ENCODE measurements at places on chromosomes 5 and 9. TPM values are rescaled to one million over a fixed set of nuclear protein-coding genes. Genes with fewer than 3 reads are reported as not detected.

The CBY3 gene
- not detected for total RNA-seq

DNA sequence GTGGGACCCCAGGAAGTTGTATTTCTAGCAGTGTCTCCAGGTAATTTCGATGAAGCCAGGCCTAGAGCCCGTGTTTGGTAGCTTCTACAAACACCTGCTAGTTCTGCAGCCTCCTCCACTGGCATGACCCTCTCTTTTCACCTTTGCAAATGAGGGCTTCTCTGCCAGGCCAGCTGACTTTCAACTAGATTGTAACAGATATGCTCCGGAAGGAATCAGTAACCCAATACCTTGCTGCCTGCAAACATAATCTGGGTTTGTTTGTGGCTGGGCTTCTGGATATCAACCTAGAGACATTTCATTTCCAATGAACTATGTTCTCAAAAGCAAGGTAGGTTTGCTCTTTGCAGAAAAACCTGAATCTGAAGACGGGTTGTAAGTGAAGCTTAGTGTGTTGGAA is 354.8 kb downstream of the DMRT2 start:
- no peaks in the 10 kb centered on the region for H3K36me3 ChIP-seq
- no peak overlapping the region for H3K27ac ChIP-seq
- no peak for DNase-seq
- no peaks in the 10 kb centered on the region for H3K4me1 ChIP-seq
- no peak overlapping the region for H3K4me3 ChIP-seq
- H3K27me3 ChIP-seq = no peaks in the 10 kb centered on the region

- no peaks in the 10 kb centered on the region for H3K36me3 ChIP-seq
- DNase-seq = no peak
- H3K4me1 ChIP-seq = no peaks in the 10 kb centered on the region
- no peak overlapping the region for H3K27ac ChIP-seq
Measured at GRCh38 chr5:57893926-57894325, 411.3 kb upstream of the ACTBL2 start.

GRCh38 chr5:32541241-32541640 is 44.1 kb upstream of the SUB1 start:
- no peaks in the 10 kb centered on the region for H3K27me3 ChIP-seq
- DNase-seq = no peak
- no peak overlapping the region for H3K27ac ChIP-seq
- peaks cover 4% of the 10 kb centered on the region for H3K4me1 ChIP-seq
- H3K4me3 ChIP-seq = no peak overlapping the region

GRCh38 chr5:139210585-139210984 is 12.4 kb upstream of the SIL1 start:
- no peak overlapping the region for H3K27ac ChIP-seq
- no peaks in the 10 kb centered on the region for H3K27me3 ChIP-seq
- peaks cover 7% of the 10 kb centered on the region for H3K4me1 ChIP-seq
- H3K4me3 ChIP-seq = no peak overlapping the region
- H3K36me3 ChIP-seq = no peaks in the 10 kb centered on the region

DNA sequence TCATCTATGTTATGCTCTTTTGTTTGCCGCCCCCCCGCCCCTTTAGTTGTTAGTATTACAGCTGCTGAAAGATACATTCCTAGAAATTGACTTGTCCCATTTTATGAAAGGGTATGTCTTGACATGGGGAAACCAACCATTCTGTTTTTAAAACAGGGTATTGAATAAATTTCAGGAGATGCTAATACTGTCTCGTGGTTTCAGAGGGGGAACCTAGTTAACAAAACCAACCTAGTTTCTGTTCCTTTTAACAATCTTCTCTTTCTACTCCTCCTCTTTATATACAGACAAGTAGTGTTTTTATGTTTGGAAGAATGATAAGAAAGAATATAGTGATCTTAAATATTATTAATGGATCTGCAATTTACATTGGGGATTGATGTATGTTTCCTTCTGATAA is 3.5 kb downstream of the PIP5K1B start:
- no peak overlapping the region for H3K27ac ChIP-seq
- H3K4me1 ChIP-seq = no peaks in the 10 kb centered on the region
- DNase-seq = no peak
- H3K27me3 ChIP-seq = peaks cover 69% of the 10 kb centered on the region
- H3K36me3 ChIP-seq = no peaks in the 10 kb centered on the region

The ACOT12 gene
- total RNA-seq = not detected

DNA sequence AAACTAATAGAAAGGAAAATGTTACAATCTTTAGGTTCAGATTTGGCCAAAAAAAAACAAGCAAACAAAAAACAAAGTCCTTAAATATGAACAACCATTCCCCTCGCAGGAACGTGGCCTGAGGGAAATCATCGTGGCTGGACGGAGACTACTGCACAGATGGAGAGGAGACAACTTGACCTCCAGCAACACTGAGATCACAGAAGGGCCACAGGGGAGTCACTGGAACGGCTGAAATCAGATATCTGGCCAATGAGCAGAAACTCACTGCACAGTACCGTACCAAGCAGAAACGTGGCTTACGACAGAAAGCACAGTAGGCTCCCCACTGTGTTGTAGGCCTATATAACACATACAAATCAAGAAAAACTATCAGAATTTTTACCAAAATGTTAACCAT is 27.7 kb downstream of the CAMSAP1 start:
- H3K4me1 ChIP-seq = no peaks in the 10 kb centered on the region
- H3K27ac ChIP-seq = no peak overlapping the region
- no peak for DNase-seq

DNA sequence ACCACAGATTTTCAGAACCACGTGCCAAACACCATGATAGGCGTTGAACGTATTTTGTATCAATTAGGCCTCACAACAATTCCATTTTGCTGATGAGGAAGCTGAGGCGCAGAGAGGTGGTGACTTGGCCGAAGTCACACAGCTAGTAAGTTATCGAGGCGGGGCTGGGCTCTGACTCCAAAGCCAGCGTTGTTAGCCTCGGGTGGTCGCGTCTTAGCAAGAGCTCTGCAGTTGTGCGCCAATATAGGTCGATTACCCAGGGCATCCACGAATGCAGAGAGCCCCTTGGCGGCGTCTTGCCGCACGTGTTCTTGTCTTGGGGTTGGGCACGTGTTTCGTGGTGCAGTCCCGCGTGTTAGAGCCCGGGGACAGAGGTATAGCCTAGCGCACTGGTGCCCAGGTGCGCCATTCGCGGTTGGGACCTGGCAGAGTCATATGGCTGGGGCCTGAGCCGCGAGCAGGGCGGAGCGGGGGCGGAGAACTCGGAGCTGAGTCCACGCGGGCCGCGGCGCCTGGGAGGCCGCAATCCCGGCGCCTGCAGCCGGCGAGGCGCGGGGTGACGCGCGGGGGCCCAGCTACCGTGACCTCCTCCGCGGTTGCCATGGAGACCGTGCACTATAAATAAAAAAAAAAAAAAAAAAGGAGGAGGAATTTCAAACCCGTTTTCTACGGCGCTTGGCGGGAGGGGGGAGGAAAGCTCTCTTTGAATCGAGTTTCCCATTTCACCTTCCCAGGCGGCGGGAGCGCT is 62.3 kb downstream of the CXXC5 start:
- peak; percentile 93 for DNase-seq
- H3K27me3 ChIP-seq = no peaks in the 10 kb centered on the region
- H3K27ac ChIP-seq = peak overlapping the region; percentile 85
- no peaks in the 10 kb centered on the region for H3K36me3 ChIP-seq

- no peak overlapping the region for H3K4me3 ChIP-seq
- no peaks in the 10 kb centered on the region for H3K27me3 ChIP-seq
- H3K4me1 ChIP-seq = no peaks in the 10 kb centered on the region
- H3K36me3 ChIP-seq = no peaks in the 10 kb centered on the region
- no peak overlapping the region for H3K27ac ChIP-seq
Measured at GRCh38 chr5:126220725-126221124, 202.5 kb upstream of the GRAMD2B start.

DNA sequence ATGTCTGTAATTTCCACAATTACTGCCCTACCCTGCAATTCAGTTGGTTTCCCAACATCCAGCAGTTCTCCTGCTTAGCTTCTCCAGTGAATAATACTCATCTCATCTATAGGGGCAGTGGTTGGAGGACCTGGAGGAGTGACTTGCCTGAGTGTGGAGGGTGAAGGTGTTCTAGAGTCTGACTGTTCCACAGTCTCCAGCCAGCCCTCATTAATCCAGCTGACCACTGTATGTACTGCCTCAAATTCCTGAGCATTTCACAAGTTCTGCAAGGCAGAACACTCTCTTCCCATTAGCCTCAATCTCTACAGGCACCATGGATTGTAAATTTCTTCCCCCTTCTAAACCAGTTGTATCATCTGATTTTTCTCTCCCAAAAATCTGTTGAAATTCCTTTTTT is 147.4 kb upstream of the NFIL3 start:
- DNase-seq = no peak
- H3K27ac ChIP-seq = no peak overlapping the region
- no peaks in the 10 kb centered on the region for H3K36me3 ChIP-seq
- H3K4me3 ChIP-seq = no peak overlapping the region

DNA sequence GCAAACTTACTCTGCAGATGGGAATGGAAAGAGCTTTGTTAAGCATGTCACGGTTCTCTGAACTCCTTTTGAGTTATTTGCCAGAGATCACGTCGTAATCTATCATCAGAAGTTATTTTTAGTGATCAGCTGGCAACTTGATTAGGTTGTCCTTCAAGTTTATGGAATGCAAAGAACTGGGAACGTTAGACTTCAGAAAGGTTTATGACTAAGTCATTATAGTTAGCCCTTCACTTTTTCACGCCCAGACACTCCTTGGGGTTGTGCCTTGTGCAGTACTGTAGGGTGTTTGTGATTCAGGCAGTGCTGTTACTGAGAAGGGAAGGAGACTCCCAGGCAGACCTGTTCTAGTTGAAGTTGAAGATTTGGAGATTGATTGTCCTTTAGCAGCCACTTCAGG is 26.8 kb upstream of the PHF2 start:
- no peak overlapping the region for H3K27ac ChIP-seq
- no peak overlapping the region for H3K4me3 ChIP-seq
- no peaks in the 10 kb centered on the region for H3K4me1 ChIP-seq
- peaks cover 25% of the 10 kb centered on the region for H3K36me3 ChIP-seq
- no peak for DNase-seq
- H3K27me3 ChIP-seq = no peaks in the 10 kb centered on the region

GRCh38 chr9:137514691-137515337 is 35.4 kb downstream of the PNPLA7 start:
- H3K4me3 ChIP-seq = no peak overlapping the region
- H3K27me3 ChIP-seq = no peaks in the 10 kb centered on the region
- no peak for DNase-seq
- H3K36me3 ChIP-seq = no peaks in the 10 kb centered on the region
- H3K4me1 ChIP-seq = no peaks in the 10 kb centered on the region
- no peak overlapping the region for H3K27ac ChIP-seq

DNA sequence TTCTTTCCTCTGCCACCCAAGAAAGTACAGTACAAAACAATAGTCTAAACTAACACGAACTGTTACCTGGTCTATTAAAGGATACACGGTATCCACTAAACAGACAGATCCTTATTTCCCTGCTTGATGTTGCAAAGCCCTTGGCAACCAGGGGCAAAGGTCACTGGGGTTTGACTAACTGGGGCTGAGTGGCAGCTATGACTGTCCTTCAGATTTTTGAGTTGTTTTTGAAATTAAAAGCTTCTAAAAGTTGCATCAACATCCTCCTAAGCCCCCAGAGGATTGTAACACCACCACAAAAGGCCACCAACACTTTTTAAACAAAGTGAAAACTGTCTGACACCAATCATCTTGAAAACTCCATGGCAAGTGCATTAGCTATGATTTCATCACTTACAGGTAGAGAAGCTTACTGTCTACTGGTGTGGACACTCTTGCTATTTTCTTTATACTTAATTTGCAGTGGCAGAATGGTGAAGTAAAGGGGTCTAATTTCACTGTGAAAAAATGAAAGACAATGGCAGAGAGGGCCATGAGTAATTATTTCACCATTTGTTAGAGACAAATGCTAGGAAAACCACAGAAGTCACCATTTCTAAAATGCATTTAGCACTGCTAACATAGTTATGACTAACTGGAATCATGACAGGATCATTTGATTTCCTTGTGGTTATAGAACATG is 292.4 kb downstream of the EFNA5 start:
- no peaks in the 10 kb centered on the region for H3K27me3 ChIP-seq
- DNase-seq = no peak
- peaks cover 16% of the 10 kb centered on the region for H3K4me1 ChIP-seq
- no peak overlapping the region for H3K4me3 ChIP-seq

GRCh38 chr9:89811356-89811755 is 206.5 kb downstream of the GADD45G start:
- H3K36me3 ChIP-seq = no peaks in the 10 kb centered on the region
- no peak overlapping the region for H3K27ac ChIP-seq
- H3K4me1 ChIP-seq = peaks cover 16% of the 10 kb centered on the region
- H3K4me3 ChIP-seq = no peak overlapping the region

DNA sequence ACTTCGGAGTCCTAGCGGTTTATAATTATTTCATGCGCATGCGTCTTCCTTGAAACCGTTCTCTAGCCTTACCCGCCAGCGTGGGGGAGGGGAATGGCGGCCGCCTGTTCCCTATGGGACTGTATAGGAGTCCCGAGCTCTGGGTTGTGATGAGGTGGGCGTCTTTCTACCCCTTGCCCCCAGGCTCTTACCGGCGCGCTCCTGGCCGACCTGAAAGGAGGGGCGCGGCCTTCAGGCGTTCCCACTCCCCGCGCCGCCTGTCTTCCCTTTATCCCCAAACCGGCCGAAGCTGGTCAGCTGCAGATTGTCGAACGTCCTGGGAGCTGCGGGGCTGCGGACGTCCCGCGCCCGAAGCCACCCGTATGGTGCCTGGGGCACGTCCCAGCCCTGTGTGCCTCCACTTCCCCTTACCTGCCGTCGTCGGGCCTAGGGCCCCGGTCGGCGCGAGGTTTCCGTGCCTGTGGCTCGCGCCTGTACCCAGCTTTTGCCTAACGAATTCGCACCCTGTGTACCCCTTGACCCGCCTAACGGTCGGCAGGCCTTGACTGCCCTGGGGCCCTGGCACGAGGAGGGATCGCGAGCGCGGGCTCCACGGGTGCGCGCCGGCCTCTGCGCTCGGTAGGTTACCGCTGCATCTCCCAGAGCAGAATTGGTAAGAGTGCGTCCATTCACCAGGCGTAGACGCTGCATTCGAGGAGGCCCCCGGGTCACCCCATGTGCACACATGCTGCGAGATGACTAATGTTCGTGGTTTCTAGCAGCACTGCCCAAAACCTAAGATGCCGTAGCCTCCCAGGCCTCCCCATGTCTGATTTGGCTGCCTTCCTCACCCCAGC is 653 bp upstream of the HNRNPH1 start:
- no peaks in the 10 kb centered on the region for H3K27me3 ChIP-seq
- peak overlapping the region; percentile 99 for H3K27ac ChIP-seq
- DNase-seq = no peak
- H3K4me3 ChIP-seq = peak overlapping the region; percentile 91
- H3K36me3 ChIP-seq = peaks cover 35% of the 10 kb centered on the region

- DNase-seq = peak; percentile 48
- H3K36me3 ChIP-seq = peaks cover under 1% of the 10 kb centered on the region
- peak overlapping the region; percentile 98 for H3K27ac ChIP-seq
- no peaks in the 10 kb centered on the region for H3K27me3 ChIP-seq
- H3K4me3 ChIP-seq = peak overlapping the region; percentile 23
Measured at GRCh38 chr5:141560151-141560550, 58.6 kb downstream of the DIAPH1 start.

The LCN1 gene
- not detected for total RNA-seq
